Chondrocyte (in vitro differentiated cells): ENCODE measurements at places on chromosomes 16 and 17.

- no peak overlapping the region for H3K4me3 ChIP-seq
- H3K36me3 ChIP-seq, result peaks cover 2% of the 10 kb centered on the region
- peaks cover 46% of the 10 kb centered on the region for H3K4me1 ChIP-seq
- H3K27ac ChIP-seq, result no peak overlapping the region
Observed at GRCh38 chr16:11581678-11582077, 5.0 kb downstream of the LITAF start.

GRCh38 chr17:1627982-1628855 lies at the start of gene SLC43A2:
Gene SLC43A2 (minus strand): TSS chr17:1628834. CDS start chr17:1627874, 960 bp downstream.
- H3K4me3 ChIP-seq, result peak within 1 kb of the TSS; percentile 91
- no peaks in the 10 kb centered on the region for H3K36me3 ChIP-seq

GRCh38 chr17:65039336-65039988 lies 17.1 kb downstream of the GNA13 start:
- H3K27ac ChIP-seq, result peak overlapping the region; percentile 24
- H3K4me1 ChIP-seq, result peaks cover 56% of the 10 kb centered on the region
- no peaks in the 10 kb centered on the region for H3K27me3 ChIP-seq
- DNase-seq, result no peak

DNA sequence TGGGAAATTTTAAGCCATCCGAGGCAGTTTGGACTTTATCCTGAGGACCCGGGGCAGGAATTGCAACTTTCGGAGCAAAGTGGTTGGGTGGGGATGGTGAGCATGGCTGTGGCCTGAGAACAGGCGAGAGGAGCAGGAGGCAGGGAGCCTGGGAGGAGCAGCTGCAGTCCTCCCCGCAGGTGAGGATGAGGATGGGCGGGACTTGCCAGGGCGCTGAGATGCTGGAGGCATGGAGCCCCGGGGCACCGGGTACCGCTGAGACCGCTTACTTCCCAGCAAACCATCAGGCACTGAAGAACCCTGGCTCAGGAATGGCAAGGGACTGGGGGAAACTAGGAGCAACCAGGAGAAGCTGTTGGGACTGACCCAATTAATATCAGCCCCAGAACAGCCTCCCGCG lies 210.8 kb downstream of the GSG1L start:
- no peak overlapping the region for H3K27ac ChIP-seq
- H3K27me3 ChIP-seq, result peaks cover 56% of the 10 kb centered on the region
- H3K36me3 ChIP-seq, result peaks cover 2% of the 10 kb centered on the region
- no peak overlapping the region for H3K4me3 ChIP-seq
- peak; percentile 69 for DNase-seq
- H3K4me1 ChIP-seq, result peaks cover 5% of the 10 kb centered on the region

DNA sequence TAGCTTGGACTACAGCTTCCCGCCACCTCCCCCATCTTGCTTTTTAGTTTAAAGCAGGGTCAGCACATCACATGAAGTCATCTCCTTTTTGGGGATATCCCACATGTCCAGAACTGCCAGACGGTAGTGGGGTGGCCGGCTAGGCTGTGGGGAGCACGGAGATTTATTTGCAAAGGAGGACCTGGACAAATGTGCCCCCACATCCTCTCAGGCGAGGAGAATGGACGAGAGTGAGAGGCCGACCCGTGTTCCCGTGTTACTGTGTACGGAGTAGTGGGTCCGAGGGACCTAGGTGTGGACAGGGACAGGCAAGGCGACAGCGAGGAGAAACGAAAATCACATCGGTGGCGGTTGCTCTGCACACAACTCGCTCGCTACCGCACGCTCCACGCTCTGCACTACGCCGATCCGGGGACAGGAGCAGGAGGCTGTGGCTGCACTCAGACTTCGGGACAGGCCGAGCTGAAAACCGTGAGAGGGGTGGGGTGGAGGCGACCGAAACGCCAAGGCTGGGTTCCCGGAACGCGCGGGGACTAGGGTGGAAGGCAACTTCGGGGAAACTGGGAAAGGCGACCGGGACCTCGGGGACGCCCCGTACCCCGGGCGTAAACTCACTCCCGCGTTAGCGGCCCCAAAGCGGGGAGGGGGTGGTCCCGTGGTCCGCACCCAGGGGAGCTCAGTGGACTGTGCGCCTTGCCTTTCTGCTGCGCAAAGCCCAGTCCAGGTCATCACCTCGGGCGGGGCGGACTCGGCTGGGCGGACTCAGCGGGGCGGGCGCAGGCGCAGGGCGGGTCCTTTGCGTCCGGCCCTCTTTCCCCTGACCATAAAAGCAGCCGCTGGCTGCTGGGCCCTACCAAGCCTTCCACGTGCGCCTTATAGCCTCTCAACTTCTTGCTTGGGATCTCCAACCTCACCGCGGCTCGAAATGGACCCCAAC lies at the start of gene MT1A:
Gene MT1A (plus strand): TSS at position 853 of the 937 bp plus-strand sequence. CDS start 73 bp downstream, at position 926.
- peaks cover 2% of the 10 kb centered on the region for H3K36me3 ChIP-seq
- peaks cover 14% of the 10 kb centered on the region for H3K4me1 ChIP-seq
- peaks cover 72% of the 10 kb centered on the region for H3K27me3 ChIP-seq
- H3K4me3 ChIP-seq, result peak within 1 kb of the TSS; percentile 70

GRCh38 chr16:89498839-89499238 lies 8.5 kb upstream of the ANKRD11 start:
- H3K27me3 ChIP-seq, result no peaks in the 10 kb centered on the region
- no peak overlapping the region for H3K27ac ChIP-seq
- DNase-seq, result no peak

- peaks cover 4% of the 10 kb centered on the region for H3K27me3 ChIP-seq
- H3K4me3 ChIP-seq, result no peak overlapping the region
- peaks cover 5% of the 10 kb centered on the region for H3K4me1 ChIP-seq
- DNase-seq, result peak; percentile 86
- no peaks in the 10 kb centered on the region for H3K36me3 ChIP-seq
Observed at GRCh38 chr17:63544467-63545301, 5.6 kb upstream of the DCAF7 start.

- H3K4me3 ChIP-seq, result no peak overlapping the region
- no peak overlapping the region for H3K27ac ChIP-seq
- H3K27me3 ChIP-seq, result no peaks in the 10 kb centered on the region
- peaks cover 52% of the 10 kb centered on the region for H3K4me1 ChIP-seq
Observed at GRCh38 chr17:41627316-41628072, 3.1 kb upstream of the KRT17 start.
